ENCODE measurements at places on chromosomes 1 and 21. TPM values are rescaled to one million over a fixed set of nuclear protein-coding genes. Genes with fewer than 3 reads are reported as not detected.

DNA sequence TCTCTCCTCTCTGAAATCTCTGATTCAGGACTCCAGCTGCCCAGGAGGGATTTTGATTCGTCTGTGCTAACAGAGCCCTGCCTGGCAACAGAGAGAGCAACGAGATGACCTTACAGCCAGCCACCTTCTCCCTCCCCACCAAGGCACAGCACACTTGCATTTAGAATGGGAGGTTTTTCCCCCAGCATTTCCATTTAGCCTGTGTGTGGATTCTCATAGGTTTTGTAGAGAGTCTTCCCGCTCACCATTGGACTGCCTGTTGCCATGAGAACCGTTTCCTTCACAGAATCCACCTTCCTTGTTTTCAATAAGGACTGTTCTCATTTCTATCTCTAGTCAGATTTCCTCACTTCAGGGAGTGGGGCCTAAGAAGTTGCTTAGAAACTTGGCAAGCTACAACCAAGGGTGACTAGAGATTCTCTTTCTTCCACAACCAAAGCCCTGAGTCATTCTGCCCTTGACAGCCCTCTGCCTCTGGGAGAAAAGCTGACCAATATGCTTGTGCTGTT, 5.8 kb upstream of the IKBKE start:
- DNase-seq, result no peak

The IGSF3 gene
- total RNA-seq, result 53.7 TPM

The DPYD gene
- total RNA-seq, result 12.6 TPM

DNA sequence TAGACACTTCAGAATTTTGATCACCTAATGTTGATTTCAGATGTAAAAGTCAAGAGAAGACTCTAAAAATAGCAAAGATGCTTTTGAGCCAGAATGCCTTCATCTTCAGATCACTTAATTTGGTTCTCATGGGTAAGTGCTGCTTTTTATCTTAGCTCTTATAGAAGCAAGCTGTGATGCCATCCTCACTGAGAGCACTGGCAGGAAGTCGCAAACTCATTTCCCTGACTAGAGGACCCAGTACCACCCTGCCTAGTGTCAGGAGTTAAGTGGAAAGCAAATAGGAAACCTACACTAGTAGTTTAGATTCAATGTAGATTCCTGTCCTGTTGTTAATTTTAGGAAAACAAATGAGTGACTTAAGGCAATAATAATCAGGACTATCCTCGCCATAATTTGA, 12.1 kb downstream of the IFNAR2 start:
- DNase-seq, result no peak

The GSTM2 gene
- 3.0 TPM for total RNA-seq

DNA sequence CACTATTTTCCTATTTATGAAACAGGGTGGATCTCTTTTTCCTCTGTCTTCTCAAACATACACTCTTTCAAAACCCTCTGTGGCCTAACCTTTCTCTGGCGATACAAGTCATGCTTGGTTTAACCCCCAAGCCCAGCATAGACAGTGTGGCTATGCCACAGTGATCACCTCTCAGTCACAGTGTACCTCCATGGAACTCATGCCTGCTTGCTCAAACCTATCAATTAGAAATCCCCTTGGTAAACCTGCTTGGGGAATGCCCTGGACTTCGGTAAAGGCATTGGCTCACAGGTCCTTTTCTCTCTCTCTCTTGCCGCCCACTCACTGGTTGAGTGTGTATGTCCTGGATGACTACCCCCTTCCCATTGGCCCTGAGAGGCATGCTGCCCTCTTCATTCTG, 147.5 kb downstream of the CYYR1 start:
- DNase-seq, result no peak

- DNase-seq, result no peak
Observed at GRCh38 chr21:14968821-14969220, 96.0 kb downstream of the NRIP1 start.

DNA sequence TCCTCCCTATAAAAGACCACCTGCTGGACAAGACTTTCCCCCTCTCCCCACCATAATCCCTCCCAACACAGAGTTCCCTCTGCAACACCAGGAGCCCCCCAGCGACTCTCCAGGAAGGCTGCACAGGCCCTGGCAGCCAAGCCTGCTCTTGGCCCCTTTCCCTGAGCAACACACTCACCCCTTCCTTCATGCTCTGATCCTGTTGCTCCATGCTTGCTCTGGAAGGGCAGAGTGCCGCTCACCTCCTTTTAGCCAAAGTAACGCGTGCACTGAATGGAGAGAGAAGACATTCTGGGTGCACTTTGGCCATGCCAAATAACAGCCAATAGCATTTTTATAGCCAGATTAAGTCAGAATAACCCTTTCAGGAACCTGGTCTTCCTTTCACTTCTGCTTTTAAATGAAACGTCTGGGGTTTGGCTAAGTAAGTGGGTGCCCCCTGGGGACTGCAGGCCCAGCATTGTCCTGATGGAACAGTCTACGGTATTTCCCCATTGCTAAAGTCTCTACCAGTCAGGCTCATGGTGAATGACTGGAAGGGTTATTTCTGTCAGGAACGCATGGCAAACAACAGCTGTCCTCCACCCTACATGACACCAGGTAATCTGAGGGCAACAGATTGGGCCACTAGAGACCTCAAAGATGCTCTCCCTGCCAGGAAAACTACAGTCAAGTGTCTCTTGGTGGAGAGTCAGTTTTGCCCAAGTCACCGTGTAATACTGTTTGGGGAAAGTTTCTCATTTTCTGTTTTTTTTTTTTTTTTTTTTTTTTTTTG, at the start of gene SLC2A5:
Gene SLC2A5 (minus strand): TSS at position 310 of the 775 bp plus-strand sequence. CDS start 99 bp downstream, at position 211.
- DNase-seq, result no peak

DNA sequence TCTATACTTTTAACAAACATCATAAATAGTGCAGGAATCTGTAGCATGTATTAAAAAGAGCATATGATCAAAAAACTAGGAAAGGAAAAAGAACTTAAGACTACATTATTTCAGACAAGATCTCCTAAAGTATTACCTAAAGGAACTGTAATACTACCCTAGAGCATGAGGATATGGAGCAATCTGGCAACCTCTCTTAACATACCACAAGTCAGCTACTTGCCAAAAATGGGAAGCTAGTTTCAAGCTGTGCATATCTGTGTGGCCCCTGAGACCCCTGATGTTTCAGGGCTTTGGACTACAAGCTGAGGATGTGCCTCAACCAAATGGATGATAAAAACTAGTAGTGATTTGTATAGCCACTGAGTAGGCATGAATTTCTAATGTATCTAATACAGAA, 525.6 kb downstream of the PTBP2 start:
- no peak for DNase-seq

- no peak for DNase-seq
Observed at GRCh38 chr1:184285401-184286087, 101.3 kb upstream of the C1orf21 start.

DNA sequence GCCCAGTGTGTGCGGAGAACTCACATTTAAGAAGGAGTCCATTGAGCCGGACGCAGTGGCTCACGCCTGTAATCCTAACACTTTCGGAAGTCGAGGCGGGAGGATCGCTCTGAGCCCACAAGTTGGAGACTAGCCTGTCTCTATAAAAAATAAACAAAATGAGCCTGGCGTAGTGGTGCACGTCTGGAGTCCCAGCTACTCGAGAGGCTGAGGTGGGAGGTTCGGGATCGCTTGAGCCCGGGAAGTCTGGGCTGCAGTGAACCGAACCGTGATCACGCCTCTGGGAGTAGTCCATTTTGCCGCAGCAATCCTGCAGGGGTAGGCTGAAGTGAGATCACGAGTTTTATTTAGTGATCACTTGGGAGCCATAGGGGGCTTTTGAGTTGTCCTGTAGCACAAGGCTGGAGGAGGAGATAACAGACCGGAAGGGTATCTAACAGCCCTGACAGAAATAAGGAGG, 497 bp upstream of the FUCA1 start:
- peak; percentile 2 for DNase-seq

The SPRR2B gene
- total RNA-seq, result not detected

DNA sequence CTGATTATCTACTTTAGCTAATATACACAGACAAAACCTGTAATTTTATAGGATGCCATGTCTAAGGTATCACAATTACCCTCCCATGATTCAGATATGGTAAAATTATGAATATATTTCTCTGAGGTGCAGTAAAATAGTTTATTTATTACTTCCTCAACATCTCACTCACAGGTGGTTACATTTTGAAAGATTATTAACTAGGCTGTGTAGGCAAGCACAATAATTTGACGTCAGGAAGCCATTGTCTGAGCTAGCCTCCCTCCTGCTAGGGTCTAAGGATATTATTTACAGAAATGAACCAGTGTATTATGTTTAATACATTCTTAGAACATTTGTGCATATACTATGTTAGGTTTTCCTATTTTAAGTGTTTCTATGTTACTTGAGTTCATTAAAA, 69.9 kb upstream of the ADGRL2 start:
- DNase-seq, result no peak

The POU3F1 gene
- under 0.01 TPM for total RNA-seq

The RHOU gene
- 18.9 TPM for total RNA-seq

DNA sequence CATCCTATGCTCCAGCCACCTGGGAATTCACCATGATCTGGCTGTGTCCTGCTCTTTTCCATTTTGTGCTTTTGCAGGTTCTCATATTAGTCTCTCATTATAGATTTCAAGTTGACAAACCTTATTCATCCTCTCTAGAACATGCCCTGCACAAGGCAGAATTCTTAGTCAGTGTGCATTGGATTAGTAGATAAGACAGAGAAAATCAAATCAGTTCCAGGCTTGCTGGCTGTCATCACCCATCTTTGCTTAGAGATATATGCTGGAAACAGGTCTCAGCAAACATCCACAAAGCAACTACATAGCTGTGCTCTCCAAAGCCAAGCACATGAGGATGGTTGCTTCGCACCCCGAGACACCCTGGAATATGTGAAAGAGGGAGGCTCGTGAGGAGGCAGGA, 24.8 kb downstream of the TSPAN2 start:
- no peak for DNase-seq

GRCh38 chr1:15949453-15950245, 26.3 kb downstream of the ZBTB17 start:
- peak; percentile 73 for DNase-seq

The CNKSR1 gene
- not detected for total RNA-seq

- DNase-seq, result no peak
Observed at GRCh38 chr1:3820316-3820715, 24.0 kb upstream of the LRRC47 start.

The MXRA8 gene
- not detected for total RNA-seq

GRCh38 chr1:150627826-150628410, 1.5 kb downstream of the ENSA start:
- no peak for DNase-seq

- no peak for DNase-seq
Observed at GRCh38 chr1:33687000-33687399, 176.9 kb upstream of the HMGB4 start.

DNA sequence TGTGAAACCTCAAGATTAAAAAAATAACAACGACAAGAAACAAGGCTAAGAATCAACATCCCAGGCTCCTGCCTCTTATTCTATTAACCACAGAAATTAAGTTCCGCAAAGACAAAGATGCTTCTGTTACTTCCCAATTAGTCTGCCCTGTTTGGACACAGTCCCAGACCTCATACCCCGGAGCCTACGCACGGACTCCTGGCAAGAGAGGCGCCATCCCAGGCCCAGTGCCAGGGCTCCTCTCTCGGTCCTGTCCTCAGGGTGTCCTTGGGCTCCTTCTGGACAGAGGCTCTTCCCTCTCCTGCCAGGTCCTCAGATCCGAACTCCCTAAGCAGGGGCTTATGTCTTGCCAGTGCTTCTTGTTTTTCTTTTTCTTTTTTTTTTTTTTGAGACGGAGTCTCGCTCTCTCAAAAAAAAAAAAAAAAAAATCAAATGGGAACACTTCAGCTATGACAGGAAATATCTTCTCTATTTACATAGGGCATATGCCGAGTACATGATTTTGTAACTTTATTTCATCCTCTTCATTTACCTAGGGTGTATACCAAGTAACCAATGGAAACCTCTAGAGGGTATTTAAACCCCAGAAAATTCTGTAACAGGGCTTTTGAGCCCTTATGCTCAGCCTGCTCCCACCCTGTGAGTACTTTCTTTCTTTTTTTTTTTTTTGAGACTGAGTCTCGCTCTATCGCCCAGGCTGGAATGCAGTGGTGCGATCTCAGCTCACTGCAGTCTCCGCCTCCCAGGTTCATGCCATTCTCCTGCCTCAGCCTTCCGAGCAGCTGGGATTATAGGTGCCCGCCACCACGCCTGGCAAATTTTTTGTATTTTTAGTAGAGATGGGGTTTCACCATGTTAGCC, 11.7 kb upstream of the ENO1 start:
- DNase-seq, result peak; percentile 51

- no peak for DNase-seq
Observed at GRCh38 chr1:176032040-176032645, 174.9 kb downstream of the COP1 start.

The SESN2 gene
- 9.0 TPM for total RNA-seq

- peak; percentile 58 for DNase-seq
Observed at GRCh38 chr21:36854391-36854790, 112.1 kb downstream of the HLCS start.

DNA sequence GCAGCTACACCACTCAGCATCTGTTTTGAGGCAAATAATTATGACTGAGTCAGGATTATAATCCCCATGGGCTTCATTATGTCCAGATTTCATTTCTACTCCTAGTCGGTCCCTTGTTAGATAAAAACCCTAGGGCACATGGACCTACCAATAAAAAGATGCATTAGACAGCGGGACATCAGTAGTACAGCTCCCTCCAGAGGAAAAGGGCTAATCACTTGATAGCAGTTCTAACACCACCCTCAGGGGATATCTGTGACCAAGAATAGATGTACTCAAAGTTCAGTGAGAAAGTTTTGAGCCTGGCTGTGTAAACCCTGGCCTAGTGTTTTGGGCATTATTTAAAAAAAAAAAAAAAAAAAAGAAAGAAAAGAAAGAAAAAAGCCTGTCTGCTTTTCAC, 10.0 kb downstream of the GJA8 start:
- no peak for DNase-seq

- DNase-seq, result no peak
Observed at GRCh38 chr21:29557931-29558725, 259.4 kb downstream of the BACH1 start.

DNA sequence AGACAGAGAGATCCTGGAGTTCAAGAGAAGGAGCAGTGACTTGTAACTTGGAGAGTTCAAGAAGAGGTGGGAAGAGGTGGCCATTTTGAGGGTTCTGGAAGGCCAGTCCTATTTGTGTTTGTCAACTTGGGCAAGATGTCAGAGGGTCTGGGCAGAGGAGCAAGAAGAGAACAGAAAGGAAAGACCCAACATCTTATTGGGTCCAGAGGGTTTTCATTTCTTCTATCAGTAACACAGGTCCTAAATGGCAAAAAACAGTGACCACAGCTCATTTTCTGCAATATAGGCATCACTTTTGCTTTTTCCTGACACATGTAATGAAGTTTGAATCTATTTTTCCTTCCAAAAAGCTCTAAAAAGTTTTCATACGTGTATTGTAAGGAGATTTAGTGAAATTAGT, 38.3 kb upstream of the MAP10 start:
- no peak for DNase-seq

The SLC37A1 gene
- 11.5 TPM for total RNA-seq

Data from dermis microvascular lymphatic vessel endothelial cell (primary cell).